ENCODE measurements at places on chromosomes 2 and 18.

DNA sequence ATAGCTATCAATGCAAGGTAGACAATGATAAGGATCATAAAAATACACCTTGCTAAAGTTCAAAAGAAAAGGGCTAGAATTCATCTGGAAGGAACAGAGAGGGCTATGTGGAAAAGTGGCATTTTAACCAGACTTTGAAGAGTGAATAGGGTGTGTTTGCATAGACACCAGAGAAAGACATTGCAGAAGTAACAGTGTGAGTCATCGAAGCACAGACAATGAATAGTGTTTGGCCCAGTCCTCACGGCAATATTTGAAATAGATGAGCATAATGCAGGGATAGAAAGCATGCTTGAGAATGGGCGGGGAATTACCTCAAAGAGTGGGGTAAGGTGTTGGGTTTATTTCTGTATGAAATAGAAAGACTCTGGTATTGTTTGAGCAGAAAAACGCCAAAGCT lies 24.2 kb downstream of the MYT1L start:
- DNase-seq: no peak

- no peak for DNase-seq
Measured at GRCh38 chr2:220646424-220646823, 925.7 kb downstream of the EPHA4 start.

DNA sequence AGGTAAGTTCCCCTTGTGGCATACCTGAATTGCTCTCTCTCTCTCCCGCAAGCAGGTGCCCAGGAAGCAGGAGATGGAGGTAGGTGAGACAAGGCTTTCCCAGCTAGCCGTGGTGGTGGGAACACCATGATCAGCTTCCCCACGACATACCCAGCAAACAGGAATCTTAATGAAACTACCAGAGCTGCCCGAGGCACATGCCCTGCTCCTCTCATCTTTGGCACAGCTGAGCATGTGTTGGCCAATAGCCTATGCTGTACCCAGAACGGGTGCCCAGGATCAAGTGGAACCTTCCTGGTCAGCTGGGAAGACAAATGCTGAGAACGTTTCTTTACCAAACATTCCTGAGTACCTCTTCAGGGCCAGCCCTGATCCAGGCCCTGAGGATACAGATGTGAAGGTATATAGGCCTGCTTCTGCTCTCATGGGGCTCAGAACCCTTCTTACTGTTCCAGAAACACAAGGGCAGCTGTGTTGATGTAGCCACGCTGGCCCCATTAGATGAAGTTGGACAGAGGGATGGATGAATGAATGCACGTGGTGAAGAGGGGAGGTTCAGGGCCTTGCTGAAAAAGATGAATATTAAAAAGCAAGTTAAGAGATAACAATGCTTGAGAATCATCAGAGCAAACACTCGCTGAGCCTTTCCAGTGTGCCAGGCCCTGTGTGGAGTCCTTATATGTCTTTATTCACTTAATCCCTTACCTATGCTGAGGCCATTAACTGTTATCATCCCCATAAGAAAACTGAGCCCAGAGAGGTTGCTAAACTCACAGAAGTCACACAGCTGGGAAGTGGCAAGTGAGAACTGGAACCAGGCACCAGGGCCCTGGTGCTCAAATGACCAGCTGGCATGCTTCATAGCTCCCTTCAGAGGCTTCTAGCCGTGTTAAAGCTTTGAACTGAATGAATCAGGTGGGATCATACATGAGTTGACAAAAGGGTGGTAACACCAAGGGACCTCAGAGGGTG lies 68.8 kb upstream of the TMEM247 start:
- DNase-seq: no peak

GRCh38 chr2:175432021-175432420 lies 250.5 kb upstream of the ATP5MC3 start:
- DNase-seq: peak; percentile 95

- DNase-seq: no peak
Measured at GRCh38 chr2:24761866-24762265, 31.3 kb downstream of the PTRHD1 start.

DNA sequence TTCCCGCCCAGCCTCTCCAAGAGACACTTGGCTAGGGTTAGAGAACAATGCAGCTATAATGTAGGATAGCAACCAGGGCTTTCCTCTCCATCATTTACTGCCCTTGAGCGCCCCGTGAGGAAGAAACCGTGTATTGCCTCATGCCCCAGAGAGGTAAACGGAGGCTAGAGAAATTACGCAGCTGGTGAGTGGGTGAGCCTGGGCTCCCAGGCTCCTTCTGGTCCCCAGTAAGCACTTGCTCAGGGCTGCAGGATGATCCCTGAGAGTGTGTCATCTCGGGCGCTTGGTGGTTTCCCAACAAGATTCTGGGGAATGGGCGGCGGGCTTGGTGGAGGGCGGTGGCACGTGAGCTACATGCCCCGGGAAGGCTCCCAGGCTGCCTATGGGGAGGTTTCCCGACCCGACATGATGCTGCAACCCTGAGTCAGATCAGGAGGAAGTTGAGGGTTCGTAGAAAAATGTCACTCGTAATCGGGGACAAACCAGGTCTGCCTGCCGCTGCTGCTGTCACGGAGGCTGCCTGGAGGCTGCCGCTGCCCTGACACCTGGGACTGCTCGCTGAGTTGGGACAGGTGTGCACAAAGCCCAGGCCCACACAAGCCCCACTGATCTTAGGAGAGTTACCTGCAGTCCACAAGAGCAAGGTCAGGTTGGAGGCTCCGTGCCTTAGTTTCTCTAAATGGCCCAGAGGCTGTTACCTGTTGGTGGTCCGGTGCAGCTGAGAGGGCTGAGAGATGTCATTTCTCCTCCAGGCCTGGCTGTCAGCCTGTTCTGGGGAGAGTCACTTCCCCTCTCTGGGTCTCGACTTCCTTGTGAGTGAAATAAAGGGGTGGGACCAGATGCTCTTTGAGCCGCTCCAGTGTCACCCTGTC lies at the start of gene GPR55:
GPR55 (minus strand) TSS at position 773 of the 872 bp plus-strand sequence. CDS start 14,280 bp downstream, outside the sequence.
- DNase-seq: no peak

DNA sequence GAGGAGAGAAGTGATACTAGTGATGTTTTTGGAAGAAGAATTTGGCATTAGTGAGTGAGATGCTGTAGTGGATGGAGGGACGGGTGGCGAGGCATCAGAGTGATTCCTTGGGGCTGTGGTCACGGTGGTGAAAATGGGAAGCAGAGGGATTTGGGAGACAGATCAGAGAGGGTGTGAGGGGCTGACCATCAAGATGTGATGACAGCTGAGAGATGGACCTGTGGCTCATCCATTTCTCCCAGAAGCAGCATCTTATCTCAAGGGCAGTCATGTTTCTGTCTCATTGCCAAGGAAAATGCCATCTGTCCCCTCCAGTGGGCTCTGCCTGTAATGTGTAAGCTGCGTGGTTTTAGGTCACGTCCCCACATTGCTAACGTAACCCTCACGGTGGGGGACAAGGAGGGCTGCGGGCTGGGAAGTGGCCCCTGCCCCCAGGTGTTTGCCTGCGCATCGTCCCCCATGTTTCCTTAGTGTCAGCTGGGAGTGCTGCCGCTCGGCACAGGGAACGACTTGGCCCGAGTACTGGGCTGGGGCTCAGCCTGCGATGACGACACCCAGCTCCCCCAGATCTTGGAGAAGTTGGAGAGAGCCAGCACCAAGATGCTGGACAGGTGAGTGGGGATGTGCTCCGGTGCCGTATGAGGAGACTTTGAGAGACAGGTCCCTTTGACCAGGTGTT lies 91.0 kb downstream of the DGKD start:
- no peak for DNase-seq

DNA sequence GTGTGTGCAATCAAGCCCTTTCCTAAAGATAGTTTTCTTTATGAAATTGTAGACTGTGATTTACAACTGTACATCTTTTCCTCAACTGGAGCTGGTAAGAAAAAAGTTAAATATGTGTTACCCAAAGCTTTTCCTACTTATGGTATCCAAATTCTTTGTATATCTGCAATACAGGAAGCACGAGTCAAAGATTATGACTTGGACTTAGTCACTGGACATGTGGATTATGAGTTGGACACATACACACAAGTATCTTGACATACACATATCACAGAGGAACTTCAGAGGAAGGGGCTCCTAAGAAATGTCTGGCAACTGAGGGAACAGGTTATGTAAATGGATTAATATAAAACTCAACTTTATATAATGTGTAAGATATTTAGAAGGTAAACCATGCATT lies 35.2 kb downstream of the PRELID3A start:
- no peak for DNase-seq

DNA sequence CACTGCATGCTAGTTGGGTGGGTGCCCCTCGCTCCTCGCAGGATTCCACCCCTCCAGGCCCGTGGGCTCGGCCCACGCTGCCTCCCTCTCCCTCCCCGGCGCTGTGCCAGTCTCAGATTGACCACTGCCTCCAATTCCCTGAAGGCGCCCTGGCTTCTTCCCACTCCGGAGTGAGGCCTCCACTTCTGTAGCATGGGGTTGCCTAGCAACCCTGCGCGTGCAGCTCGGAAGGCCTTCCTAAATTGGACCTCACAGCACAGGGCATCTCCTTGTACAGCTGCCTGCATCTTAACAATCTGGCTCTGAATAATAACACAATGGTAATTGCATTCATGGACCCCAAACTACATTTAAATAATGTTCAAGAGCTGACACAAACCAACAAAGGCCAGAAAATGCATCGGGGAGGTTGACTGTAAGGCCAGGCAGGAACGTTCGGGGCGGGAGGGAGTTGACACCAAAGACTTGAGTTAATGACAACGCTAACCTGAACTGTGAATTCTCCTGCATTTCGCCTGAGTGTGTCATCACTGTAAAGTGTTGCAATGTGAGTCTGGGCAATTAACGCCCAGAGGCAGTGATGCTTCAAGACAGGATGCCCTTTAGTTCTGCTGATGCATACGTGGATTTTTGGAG lies 222.9 kb downstream of the ZBTB7C start:
- DNase-seq: no peak

- no peak for DNase-seq
Measured at GRCh38 chr2:229380101-229380625, 109.1 kb upstream of the PID1 start.

GRCh38 chr2:48902521-48902920 lies 147.0 kb upstream of the LHCGR start:
- no peak for DNase-seq

DNA sequence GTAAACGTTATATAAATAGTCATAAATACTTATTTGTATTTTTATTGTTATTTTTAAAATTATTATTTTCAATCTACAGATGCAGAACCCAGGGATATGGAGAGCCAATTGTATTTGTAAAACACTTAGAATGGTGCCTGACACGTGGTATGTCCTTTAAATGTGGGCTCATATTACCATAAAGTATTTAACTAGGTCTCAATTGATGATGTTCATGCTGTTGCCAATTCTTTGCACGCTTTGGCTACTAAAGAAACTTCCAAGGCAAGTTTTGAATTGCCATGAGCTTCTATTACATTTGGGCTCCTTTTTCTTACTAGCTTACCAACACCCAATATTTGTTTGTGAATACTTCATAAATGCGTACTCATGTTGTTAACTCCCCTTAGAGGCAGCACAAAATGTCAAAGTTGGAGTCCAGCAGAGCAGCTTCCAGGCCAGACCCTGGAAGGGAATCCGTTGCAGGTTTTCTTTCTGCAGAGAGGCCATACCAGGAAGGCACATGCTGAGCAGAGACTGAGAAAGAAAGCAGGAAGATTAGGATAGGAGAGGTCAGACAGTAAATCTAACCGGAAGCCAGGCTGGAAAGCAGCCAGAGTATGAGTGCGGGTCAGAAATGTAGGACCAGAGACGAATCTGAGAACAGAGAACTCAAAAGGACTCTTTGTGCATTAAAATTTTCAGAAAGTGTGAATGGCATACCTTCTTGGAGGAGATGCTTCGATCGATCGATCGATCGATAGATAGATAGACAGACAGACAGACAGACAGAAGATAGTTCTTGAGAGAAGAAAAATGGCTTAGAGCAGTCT lies 4.2 kb upstream of the NOSTRIN start:
- DNase-seq: no peak

Data from NCI-H2081 treated with DMSO at 0.1 percent for 48 hours (cell line).